ENCODE measurements at places on chromosomes 5 and 9.

- DNase-seq = no peak
Measured at GRCh38 chr9:4983601-4984165, 1.4 kb upstream of the JAK2 start.

GRCh38 chr5:2817031-2817603 lies 65.6 kb upstream of the IRX2 start:
- peak; percentile 44 for DNase-seq

- no peak for DNase-seq
Measured at GRCh38 chr5:34867660-34868059, 28.7 kb downstream of the TTC23L start.

DNA sequence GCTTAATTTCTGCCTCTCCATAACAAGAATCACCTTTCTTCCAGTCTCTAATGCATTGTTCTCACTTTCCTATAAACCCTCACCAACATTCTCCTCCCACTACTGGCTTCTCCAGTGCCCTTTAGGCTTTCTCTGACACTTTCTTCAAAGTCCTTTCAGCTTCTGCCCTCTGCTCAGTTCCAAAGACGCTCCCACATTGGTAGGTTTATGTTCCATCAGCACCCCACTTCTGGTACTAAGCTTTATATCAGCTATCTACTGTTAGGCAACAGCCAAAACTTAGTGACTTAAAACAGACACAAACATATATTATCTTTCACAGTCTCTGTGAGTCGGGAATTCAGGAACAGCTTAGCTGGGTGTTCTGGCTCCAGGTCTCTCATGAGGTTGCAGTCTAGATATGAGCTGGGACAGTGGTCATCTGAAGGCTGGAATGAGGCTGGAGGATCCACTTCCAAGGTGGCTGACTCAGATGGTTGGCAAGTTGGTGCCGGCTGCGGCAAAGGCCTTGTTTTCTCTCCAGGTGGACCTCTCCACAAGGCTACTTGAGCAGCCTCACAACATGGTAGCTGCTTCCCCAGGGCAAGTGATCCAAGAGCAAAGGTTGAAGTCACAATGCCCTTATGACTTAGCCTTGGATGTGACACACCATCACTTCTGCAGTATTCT lies 37.4 kb downstream of the BOD1 start:
- no peak for DNase-seq

DNA sequence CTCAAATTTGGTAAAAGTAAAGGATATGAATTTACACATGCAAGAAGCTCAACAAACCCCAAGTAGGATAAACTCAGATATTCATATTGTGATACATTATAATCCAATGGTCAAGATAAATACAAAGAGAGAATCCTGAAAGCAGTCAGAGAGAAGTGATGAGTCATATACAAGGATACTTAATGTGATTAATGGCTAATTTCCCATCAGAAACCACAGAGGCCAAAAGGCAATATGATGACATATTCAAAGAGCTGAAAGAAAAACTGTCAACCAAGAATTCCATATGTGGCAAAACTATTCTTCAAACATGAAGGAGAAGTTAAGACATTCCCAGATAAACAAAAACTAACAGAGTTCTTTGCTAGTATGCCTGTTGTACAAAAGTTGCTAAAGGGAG lies 19.5 kb upstream of the IRF1 start:
- no peak for DNase-seq

- peak; percentile 87 for DNase-seq
Measured at GRCh38 chr5:180313677-180314505, 22.0 kb upstream of the MAPK9 start.

- DNase-seq = no peak
Measured at GRCh38 chr9:8436786-8437185, 637.2 kb upstream of the DMAC1 start.

GRCh38 chr9:107539427-107540163 lies 50.0 kb upstream of the KLF4 start:
- no peak for DNase-seq

GRCh38 chr5:68277431-68277830 lies 61.9 kb downstream of the PIK3R1 start:
- DNase-seq = no peak

DNA sequence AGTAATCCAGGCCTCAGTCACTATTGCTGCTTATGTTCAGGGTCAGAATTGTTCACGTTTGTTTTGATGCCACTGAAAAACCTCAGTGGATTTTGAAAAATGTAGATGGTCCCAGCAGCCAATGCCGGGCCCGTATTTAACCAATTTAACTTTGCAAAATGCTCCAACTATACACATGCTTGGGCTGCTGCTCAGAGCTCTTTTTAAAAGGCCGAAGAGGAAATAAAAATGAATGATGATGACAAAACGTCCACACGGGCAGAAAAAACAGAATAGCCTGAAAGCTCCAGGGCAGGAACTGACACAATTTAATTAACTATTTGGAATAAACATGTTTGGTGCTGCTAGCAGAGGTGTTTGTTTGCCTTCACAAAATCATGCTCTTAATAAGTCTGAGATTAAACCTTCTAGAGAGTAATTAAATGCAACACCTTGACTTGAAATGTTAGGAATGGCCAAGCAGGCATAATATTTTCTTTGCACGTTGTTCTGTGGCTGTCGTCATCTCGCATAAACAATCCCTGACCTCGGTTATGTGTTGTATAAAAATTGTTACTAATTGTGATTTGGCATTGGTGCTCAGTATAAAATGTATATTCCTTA lies 152.7 kb downstream of the SLIT3 start:
- no peak for DNase-seq

DNA sequence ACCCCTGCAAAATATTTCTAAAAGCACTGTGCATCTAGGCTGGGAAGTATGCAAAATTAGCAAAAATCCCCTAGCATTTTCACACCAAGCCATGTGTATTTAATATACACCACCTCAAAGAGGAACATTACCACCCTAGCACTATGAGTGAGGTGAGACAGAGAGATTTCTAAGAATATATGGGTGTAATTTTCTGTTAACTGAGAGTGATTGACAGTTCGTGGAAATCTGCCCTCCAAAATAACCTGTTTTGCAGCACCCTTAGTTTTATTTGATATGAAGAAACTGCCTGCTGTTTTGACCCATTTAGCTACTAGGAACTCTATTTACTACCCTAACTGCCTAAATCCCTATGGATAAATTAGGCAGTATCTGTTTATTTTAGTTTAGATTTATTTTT lies 64.2 kb upstream of the CDKN2B start:
- DNase-seq = no peak

GRCh38 chr5:116778032-116778431 lies 203.4 kb upstream of the SEMA6A start:
- DNase-seq = no peak

DNA sequence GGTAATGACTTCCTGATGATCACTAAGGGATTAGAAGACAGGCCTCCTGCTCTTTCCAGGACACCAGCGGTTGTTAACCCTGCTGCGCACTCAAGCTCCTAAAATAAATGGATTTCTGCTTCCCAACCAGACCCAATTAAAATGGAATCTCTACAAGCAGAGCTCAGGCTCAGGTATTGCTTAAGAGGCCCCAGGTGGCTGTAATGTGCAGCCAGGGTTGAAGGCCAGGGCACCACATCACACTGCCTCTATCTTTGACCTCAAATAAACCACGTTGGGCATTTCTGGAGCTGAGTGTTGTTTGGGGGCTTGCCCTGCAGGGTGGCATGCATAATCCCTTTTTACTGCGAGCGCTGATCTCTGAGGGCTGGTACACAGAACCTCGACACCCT lies 108.0 kb downstream of the FBXO38 start:
- DNase-seq = no peak

- DNase-seq = no peak
Measured at GRCh38 chr5:120260651-120261050, 203.4 kb upstream of the PRR16 start.

- no peak for DNase-seq
Measured at GRCh38 chr9:5801739-5802113, 31.2 kb downstream of the ERMP1 start.

DNA sequence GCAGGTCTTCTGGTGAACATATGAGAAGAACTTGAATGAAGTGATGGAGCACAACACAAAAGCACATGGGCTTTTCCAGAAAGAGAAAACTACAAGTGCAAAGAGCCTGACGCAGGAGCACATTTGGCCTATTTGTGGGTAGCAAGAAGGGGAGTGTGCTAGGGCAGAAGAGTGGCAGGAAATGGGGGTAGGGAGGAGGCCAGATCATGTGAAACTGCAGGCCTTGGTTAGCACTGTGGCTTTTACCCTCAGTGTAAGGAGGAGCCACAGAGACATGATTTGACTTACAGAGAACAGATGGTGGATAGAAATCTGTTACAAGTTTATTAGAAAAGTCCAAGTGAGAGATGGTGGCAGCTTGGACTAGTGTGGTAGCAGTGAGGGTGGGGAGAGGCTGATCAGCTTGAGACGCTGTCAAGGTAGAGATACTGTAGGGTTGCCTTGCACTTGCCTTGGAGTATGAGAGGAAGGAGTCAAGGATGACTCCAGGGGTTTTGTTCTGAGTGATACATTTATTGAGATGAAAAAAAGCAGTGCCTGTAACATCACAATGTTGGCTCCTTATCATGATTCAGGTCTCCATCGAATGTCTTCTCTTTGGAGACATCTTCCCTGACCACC lies 126.7 kb downstream of the PPP2R2B start:
- no peak for DNase-seq

DNA sequence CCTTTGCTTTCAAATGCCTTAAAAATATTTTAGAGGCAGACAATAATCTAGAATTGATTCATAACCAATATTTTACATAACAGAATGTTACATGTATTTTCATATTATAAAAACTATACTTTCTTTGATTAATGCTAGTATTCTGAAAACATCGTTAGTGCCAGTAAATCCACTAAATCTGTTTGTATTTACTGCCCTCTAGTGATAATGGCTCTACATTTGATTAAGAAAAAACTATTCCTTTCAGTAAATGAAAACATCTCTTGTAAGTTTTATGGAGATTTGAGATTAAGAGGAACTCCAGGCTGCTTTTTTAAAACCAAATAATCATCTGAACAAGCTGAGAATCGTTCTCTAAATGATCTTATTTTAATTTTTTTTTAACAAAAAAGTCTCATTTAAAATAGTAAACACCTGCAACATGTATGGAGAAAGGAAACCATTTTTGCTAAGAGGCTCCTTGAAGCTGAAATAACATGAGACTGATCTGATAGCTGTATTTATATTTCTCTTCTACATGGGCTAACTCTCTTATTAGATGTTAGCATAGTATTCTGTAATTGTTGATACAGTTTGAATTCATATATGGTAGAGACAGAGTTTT lies 424.7 kb downstream of the RAB3C start:
- peak; percentile 41 for DNase-seq

- no peak for DNase-seq
Measured at GRCh38 chr9:100619194-100619593, 41.3 kb downstream of the CAVIN4 start.

DNA sequence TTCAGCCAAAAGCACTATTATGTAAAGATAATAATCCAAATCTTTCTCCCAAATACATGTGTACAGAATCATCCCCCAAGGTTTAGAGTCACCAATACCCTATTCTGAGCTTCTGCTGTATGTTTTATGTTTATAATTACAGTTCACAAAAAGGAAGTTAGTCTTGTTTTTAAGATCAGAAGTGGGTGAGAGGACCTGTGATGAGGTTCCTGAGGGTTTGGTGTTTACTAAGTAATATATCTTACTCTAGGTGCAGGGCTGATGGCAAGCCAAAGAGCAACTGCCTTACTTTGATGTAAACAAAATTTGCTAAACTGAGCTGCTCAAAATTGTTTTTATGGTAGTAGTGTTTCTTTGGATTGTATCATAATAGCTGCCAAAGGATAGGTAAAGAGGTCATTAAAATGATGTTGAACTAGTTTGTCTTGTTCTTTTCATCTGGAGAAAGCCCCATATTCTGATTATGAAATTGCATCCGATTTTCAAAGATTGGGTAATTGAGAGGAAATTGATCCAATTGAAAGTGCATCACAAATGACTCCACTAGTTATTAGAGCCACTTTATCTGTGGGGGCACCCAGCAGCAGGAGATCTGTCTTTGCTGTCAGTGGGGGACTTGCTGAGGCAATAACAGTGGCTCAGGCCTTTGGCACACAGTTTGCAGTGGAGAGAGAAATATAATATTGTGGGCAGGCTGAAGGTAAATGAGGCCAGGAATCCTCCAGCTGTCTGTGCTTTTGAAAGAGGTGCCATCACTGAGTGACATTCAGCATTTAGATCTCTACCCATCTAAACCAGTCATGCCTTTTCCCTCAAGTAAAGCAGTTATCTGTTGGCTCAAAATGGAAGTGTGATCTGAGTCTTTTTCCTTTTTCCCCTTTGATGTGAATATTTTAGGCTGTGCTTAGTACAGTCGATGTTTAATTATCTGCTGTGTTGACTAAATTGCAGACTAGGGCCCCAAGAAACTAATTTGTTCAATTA lies 14.1 kb downstream of the TRIM32 start:
- DNase-seq = peak; percentile 6

GRCh38 chr5:73367650-73368049 lies 80.9 kb downstream of the FOXD1 start:
- DNase-seq = no peak

- DNase-seq = no peak
Measured at GRCh38 chr5:71011194-71011792, 13.8 kb downstream of the NAIP start.

DNA sequence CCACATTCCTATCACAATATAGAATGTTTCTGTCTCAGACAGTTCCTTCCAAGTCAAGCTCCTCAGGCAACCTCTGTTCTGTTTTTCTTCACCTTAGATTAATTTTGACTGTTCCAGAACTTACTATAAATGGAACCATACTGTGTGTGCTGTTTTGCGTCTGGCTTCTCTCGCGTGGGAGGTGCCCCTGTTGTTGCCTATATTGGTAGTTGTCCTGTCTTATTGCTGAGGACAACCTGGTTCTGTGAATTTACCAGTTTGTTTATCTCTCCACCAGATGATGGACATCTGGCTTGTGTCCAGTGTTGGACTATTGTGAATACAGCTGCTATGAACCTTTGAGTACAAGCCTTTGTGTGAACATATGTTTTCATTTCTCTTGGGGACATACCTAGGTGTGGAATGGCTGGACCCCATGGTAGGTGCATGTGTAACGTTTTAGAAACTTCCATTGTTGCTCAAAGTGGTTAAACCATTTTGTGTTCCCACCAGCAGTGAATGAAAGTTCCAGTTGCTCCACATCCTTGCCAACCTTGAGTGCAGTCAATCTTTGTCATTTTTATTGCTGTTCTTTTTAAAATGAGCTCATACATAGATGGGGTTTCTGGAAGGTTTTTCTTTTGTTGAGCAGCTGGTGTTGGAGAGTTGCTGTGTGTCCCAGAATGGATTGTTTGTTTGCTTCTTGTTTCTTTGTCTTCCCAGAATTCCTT lies 18.1 kb downstream of the HMCN2 start:
- DNase-seq = peak; percentile 25

GRCh38 chr9:131618071-131618479 lies 72.8 kb downstream of the PRRT1B start:
- DNase-seq = no peak

Data from NCI-H1092 treated with DMSO at 0.1 percent for 48 hours (cell line).